COR-L47 (cell line): ENCODE measurements at places on chromosomes 11 and 22.

DNA sequence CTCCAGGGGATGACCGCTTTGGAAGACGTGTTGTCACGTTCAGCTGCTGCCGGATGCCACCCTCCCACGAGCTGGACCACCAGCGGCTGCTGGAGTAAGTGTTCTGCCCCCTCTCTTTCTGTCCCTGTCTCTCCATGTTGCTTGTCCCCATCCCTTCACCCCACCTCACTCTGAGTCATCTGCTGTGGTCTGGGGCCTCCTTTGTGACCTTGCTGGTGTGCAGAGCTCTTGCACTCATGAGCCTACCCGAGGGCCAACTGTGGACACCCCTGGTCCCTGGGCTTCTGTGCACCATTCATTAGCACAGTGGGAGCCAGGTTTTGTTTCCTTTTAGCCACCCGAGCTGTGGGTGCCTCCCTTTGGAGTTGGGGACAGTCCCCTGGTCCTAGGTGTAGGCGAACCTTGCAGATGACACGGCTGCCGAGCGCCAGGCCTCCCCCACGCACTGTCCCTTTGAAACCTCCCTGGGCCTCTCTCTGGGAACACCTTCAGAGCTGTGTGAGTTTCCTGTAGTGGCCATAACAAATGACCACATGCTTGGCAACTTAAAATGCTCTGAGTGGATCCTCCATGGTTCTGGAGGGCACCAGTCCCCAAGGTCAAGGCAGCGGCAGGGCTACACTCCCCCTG, 49.8 kb downstream of the ARHGAP8 start:
- DNase-seq: no peak

DNA sequence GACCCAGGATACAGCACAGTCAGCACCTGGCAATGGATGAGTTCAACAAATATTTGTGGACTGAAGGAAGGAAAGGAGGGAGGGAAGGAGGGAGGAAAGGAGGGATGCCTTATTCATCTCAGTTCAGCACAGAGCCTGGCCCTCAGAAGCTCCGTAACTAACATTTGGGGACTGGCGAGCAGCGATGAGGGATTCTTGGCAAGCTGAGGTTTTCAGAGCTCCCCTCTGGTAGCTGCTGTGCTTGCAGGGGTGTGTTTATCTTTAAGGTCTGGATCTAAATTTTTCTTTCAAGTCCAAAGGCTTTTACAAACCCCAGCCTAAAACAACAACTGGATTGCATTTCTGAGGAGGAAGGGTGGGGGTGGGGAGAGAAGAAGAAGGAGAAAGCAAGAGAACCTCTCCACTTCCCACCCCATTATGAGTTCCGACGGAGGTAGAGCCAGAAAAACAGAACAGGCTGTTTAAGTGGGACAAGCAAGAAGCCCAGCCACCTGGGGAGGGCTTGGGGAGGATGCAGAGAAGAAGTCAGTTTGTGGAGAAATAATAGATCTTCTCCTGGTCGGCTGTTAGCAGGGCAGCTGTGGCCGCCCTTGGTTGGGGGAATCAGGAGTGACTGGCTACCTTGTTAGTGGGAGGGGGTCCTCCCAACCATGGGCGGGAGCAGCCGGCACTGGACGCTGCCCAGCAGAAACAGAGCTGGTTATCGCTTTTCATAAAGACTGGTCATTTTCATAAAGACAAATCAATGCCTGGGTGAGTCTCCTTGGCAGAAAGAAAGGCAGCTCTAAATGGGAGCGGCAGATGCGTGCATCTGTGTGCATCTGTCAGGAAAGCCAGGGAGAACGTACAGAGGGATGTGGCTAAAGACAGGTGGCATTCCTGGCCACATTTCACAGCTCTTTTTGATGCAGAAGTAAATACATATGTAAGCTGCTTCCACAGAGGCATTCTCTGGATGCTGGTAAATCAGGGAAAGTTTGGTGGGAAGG, 78.0 kb downstream of the TSPAN18 start:
- DNase-seq: no peak

- peak; percentile 75 for DNase-seq
Measured at GRCh38 chr22:39534591-39535356, 2.2 kb upstream of the RPS19BP1 start.

- DNase-seq: no peak
Measured at GRCh38 chr11:64788321-64789215, 10.2 kb upstream of the SF1 start.

- DNase-seq: no peak
Measured at GRCh38 chr11:58641803-58642581, 19.5 kb downstream of the CNTF start.

DNA sequence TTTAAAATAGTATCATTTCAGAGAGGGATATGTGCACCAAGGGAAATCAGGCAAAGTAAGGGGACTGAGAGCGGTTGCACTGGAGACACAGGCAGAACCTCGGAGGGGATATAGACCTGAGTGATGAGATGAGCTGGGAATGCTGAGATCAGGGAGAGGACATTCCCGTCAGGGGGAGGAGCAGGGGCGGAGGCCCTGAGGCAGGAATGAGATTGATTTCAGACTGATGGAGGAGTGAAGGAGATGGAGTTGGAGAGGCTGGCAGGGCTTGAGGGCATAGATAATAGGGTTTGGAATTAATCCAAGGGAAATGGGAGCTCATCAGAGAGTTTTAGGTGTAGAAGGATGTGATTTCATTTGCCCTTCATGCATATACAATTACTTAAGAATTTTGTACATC, 13.2 kb downstream of the CD6 start:
- no peak for DNase-seq

- no peak for DNase-seq
Measured at GRCh38 chr11:20087118-20087521, 73.2 kb downstream of the DBX1 start.

- no peak for DNase-seq
Measured at GRCh38 chr11:978781-979180, 53.1 kb downstream of the AP2A2 start.

- DNase-seq: peak; percentile 41
Measured at GRCh38 chr11:119315131-119316015, 1.6 kb downstream of the MCAM start.

GRCh38 chr11:8749202-8749601, 66.6 kb downstream of the RPL27A start:
- DNase-seq: no peak

GRCh38 chr22:46335201-46336118, at the start of gene TRMU:
Gene TRMU (plus strand): TSS chr22:46335714. CDS start chr22:46335765, 51 bp downstream.
- peak; percentile 68 for DNase-seq

GRCh38 chr11:21119411-21119810, 450.0 kb downstream of the NELL1 start:
- DNase-seq: no peak

DNA sequence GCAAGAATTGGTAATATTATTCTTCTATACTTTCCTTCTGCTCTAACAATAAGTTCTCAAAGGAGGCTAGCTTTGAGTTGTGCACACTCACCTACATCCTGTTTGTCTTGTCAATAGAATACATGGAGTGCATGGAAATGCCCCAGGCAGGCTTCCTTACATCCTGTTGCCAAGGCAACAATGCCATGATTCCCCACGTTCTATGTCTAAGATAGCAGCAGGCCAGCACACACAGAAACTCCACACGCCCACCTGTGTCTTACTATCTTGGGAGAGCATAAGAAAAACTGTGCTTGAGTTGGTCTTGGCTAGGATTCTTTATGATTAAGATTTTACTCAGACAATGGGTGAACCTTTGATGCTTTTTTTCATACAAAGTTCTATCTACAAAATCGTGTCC, 379.2 kb downstream of the AASDHPPT start:
- DNase-seq: no peak

GRCh38 chr11:10892250-10892649, 34.4 kb upstream of the ZBED5 start:
- DNase-seq: no peak

DNA sequence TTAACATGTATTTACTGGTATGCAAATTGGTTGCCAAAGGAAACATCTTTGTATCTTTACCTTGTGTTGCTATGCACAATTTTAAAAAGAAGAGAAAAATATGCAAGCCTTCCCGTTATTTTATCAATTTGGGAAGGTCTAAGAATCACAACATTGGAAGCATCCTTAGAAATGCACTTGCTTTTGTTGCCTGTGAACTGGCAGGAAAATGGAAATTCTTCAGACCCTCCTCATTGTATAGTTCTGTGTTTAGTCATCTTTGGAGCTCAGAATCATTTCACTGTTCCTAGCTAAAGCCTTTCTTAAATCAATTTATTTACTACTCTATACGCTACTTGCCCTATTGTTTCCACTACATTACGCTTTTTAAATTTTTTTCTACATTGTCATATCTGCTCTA, 574.5 kb downstream of the DLG2 start:
- DNase-seq: no peak

DNA sequence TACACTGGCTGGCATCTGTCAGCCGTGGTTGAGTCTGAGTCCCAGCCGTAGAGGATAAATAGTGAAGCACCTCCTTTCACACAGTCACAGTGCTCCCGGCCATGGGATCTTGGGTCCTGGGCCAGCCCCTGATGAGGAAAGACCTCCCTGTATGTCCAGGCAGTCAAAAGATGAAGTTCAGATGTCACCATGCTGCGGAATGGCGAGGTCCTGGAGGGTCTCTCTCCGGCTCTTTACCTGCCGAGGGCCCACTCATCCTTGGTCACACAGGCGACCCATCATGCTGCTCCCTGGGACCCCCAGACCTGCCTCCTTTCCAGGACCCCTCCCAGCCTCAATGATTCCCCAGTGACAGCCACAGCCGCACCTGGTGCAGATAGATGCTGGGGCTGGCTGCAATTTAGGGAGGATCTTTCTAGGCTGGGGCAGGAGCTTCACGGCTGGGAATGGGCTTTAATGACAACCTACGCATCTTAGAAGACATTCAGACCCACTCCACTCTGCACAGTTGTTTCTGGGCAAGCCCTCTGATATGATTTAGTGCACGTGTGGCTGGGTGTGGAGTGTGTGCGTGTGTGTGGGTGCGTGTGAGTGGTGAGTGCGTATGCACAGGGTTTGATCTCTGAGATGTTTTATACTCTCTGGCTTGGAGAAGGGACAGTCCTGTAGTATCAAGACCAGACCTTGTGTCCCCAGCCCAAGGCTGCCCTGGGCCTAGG, 79.7 kb downstream of the FBLN1 start:
- DNase-seq: no peak

GRCh38 chr11:74443071-74443864, 24.1 kb downstream of the KCNE3 start:
- peak; percentile 87 for DNase-seq

DNA sequence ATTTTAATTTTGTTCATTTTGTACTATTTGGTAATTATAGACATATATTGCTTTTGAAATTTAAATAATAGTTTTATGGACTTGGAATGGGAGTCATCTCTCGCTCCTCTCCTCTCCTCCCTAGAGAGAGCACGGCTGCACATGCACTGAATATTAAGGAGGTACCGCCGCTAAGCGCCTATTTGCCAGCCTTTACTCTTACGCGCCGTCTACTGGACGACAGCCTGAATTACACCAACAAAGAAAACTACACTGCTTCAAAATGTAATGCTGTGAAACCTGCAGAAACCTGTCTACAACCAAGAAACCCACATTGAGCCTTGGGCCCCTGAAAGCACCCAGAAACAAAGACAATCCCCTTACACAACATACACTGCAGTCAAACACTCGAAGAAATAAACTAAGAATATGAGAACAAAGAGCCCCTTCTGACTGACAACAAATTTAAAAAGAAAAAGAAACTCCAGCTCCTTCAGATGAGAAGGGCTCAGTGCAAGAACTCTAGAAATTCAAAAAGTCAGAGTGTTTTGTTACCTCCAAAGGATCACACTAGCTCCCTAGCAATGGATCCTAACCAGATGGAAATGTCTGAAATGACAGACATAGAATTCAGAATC, 737.2 kb downstream of the LRRC4C start:
- DNase-seq: peak; percentile 18

GRCh38 chr11:96267001-96267495, 75.9 kb downstream of the MAML2 start:
- DNase-seq: no peak
